ENCODE measurements at places on chromosomes 6 and 20.

DNA sequence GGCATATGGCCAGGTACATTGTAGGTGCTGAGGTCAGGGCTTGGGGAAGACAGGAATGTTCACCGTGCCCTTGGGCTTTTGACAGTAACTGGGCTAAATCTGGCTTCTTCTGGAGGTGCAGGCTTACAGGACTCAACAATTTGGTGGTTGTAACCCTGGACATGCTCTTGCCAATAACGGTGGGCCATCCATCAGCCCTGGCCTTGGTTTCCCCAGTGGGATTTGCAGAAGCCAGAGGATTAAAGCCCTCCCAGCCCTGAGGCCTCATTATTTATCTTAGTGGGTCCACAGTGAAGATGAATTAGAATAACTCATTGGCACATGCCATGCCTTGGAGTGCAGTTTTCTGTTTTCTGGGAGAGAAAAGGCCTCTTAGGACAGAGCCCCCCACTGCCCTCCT, 44.0 kb downstream of the TOX2 start:
- no peak for DNase-seq

GRCh38 chr6:28587746-28588075, 62.0 kb downstream of the GPX5 start:
- DNase-seq: no peak

DNA sequence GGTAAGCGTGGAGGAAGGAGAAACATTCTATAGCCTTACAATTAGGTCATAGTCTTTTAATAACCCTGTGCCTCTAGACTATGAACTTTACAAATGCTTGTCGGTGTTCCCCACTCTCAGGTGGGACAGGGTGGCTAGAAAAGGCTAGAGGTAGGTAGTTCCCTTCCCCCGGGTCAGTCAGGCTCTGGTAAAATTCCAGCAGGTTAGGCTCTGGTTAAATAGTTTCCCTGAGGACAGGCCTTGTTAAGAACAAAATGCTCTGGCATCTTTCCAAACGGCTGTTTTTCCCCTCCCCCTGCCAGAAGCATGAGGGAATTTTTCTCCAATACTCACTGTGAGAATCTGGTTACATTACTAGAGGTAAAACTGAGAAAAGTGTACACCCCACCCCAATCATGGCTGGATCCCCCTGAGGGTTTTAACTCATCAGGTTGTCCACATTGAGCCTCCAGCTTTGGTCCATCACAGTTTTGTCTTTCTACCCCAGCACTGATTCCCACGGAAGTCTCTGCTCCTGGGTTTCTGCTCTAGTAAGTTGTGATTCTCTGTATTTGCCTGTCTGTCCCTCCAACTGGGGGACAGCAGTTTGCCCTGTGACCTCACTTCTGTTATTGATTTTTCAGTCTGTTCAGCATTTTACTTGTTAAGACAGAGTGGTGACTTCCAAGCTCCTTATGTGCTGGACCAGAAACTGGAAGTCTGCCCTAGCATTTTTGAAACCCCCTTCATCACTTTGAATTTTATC, 84.7 kb upstream of the ADGRF1 start:
- no peak for DNase-seq

- DNase-seq: no peak
Observed at GRCh38 chr20:50259705-50260478, 69.3 kb downstream of the CEBPB start.

- no peak for DNase-seq
Observed at GRCh38 chr6:35441642-35442041, 10.5 kb upstream of the FANCE start.

DNA sequence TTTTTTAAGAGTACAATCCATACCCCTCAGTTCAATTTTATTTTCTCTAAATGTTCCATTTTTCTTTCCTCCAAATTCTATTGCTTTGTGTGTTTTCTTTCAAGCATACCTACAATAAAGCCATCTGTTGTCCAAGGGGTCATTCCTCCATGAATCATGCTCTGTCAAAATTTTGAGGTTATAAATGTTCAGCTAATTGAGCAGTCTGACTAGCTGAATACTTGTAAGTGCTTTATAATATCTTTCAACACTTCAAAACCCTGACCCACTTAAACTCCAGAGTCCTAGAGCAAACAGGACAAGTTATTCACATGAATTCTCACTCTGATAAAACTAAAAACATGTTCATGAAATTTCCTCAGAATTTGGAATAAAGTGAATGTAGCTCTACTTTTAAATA, 33.4 kb upstream of the EYA4 start:
- DNase-seq: no peak

- DNase-seq: peak; percentile 44
Observed at GRCh38 chr6:37648465-37649330, 49.0 kb downstream of the MDGA1 start.

DNA sequence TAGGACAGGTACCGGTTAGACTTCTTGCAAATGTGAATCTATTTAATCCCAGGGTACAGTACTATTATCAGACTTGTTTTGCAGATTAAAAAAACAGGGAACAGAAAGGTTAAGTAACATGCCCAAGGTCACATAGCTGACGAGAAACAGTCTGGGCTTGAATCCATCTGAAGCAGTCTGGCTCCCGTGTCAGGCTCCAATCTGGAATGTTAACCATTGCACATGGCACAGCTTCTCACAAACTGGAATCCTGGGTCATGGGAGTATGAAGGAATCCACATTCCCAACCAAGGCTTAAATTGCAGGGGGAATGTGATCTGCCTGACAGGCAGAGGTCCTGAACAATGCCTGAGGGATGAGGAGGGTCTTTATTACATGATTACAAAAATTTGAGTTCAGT, 187.5 kb upstream of the SPTLC3 start:
- DNase-seq: no peak

- no peak for DNase-seq
Observed at GRCh38 chr6:166849749-166850183, 106.6 kb downstream of the RNASET2 start.

DNA sequence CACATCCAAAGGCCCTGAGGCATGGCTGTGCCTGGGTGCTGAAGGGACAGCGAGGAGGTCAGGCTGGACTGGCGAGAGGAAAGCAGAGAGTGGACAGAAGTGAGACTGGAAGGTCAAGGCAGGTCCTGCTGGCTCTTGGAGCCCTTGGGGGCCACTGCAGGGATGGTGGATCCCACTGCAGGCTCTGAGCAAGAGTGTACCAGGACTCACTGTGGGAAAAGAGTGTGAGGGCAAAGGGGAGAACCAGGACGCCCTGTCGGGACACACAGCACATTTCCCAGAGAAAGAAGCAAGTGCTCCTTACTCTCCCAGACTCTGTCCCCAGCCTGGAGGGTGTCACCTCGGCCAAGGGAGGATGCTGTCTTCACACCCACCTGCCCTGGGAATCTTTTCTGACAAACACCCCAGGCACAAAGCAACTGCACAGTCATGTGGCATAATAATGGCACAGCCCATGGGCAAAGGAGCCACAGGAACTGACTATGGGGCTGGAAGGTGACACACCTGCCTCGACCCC, 172.3 kb upstream of the CST7 start:
- DNase-seq: no peak

DNA sequence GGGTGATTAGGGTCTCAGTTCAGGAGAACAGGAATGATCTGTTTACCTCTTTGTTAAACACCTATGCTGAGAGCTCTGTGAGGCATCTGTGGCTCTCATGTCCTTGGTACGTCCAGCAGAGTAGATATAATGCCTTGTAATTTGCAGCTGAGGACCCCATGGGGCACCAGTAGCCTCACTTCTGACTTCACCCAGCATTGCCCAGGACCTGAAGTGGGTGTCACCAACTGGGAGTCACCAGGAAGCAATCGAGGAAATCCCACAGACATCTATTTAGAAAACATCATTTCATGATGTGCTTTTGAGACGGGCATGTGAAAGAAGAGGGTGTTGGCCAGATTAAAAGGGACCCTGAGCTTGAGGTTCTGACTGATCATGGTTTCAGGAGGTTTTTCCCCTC, 8.8 kb downstream of the EDN3 start:
- no peak for DNase-seq

GRCh38 chr6:71983131-71983530, 96.8 kb downstream of the RIMS1 start:
- no peak for DNase-seq

GRCh38 chr20:43681468-43681942, 14.6 kb downstream of the MYBL2 start:
- DNase-seq: no peak

DNA sequence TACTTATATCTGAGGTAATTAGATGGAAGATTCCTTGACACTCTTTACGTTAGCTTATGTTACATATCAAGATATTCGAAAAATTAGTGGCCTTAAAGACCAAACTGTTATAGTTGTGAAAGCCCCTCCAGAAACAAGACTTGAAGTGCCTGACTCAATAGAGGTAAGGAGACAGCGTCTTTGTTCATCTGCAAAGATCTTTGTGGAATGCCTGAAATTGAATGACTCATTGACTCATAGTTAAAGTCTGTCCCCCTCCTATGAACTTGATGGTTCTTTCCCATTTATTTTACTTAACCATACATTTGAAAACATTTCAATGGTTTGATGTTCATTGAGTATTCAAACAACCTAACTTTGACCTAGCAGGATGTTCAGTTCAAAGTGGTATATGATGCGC, 47.6 kb upstream of the CDKAL1 start:
- DNase-seq: no peak

DNA sequence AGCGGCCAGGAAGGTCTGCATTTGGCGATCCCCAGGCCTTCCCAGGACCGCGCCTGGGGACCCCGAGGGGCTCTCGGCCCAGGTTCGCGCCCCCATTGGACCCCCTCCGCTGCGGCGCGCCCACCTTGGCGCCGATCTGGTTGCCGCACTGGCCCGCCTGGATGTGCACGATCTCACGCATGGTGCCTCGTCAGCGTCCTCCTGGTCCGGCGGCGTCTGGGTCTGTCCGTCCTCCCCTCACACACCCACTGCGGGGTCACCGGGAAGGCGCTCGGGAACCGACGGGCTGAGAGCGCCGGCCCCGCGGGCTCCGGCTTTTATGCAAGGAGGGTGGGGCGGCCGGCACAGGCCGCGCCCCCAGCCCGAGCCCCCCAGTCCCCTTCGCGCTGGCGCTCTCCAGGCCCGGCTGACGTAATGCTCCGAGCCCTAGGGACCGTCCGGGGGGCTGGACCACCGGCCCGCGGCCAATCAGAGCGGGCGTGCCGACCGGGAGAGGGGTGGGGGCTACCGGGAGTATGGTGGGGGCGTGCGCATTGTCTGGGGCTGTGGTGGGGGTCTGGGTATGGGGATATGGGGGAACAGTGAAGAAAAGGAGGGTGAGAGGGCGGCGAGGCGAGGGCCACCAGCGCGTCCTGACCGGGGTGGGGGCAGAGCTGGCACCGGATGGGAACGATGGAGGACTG, at the start of gene TUBB2B:
Gene TUBB2B (minus strand): TSS at position 291 of the 683 bp plus-strand sequence. CDS start 110 bp downstream, at position 181.
- no peak for DNase-seq

DNA sequence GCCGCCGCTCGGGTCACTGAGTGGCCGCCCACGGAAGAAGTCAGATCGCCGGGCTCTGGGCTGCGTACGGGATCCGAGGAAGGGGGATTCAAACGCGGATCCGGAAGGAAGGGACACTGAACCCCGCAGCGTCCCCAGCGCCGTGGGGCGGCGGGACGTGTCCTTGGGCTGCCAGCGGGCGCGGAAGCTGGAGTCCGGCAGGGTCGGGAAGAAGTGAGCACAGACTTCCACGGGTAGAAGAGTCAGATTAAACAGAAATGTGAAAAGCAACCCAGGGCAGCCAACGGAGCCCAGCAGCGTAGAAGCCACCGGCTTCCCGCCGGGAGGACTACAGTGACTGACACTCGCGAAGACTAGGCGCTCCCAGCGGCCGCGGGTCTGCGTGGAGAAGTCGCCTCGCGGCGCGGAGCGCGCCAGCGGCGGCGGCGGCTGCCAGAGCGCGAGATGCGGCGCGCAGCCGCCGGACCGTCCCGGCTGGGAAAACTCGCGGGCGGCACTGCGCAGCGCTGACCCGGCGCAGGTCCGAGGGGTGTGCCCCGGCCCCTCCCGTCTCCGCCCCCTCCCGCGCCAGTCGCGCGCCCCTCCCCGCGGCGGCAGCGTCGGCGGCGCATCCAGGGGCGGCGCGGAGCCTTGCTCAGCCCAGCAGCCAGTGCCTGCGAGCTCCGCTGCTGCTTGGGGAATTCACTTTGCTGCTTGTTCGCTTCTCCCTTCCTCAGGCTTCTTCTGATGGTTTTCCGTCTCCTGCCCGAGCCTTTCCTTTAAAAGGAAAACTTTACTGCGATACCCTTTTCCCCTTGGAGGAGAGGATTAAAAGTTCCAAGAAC, at the start of gene SAMD5:
Gene SAMD5 (plus strand): TSS at position 649 of the 824 bp plus-strand sequence. CDS start 239 bp downstream, outside the sequence.
- peak; percentile 34 for DNase-seq

- no peak for DNase-seq
Observed at GRCh38 chr6:67031451-67031850, 1324.4 kb upstream of the EYS start.

GRCh38 chr6:4066029-4066755, 12.7 kb downstream of the FAM217A start:
- DNase-seq: no peak

- DNase-seq: no peak
Observed at GRCh38 chr6:14802514-14803160, 443.2 kb upstream of the JARID2 start.

DNA sequence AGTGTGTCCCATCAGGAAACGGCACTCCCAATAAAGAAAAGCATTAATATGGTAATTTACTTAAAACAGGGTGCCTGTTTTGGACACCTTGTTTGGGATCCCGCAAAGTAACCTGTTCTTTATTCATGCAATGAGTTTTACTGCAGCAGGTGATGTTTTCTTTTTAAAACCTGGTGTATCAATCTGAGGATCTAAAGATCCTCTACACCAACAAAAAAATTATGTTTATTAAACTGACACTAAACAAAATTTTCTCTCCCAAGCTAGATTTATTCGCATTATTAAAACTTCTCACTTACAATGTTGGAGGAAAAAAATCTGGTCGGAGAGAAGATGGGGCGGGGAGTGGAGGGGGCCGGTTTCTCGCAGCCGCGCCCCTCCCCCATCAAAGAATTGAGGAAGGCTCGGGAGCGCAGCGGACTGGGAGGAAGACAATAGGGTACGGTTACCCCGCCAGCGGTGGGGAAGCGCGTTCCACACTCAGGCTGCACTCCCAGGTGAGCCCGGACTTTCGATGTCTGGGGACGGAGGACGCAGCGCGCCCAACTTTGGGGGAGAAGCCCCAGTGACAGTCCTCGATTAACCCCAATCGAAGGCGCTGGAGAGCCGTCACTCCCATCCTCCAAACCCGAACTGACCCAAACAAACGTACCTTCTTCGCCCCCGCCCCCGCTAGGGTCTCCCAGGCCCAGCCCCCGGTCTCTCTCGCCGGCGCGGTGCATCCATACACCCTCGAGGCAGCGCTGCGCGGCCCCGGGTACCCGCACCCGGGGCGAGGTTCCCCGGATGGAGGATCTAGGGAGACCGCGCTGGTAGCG, 1.3 kb downstream of the CD24 start:
- DNase-seq: no peak

DNA sequence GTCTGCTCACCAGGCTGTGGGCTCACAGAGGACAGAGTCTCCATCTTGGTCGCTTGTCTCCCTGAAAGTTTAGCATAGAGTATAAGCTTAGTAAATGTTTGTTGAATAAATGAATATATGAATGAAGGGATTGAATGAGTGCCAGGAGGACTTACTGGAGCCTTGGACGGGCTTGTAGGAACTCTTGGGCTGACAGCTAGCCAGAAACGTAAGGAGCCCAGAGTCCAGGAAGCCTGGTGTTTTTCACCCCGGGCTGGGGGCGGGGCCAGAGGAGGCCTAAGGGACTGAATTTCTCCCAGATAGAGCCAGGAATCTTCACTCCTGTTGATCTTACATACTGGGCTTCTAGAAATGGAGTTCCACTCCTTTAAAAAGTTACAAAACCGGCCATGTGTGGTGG, 68.5 kb upstream of the SRSF6 start:
- DNase-seq: no peak

GRCh38 chr6:14134211-14134910, 16.8 kb downstream of the CD83 start:
- DNase-seq: no peak
